ENCODE measurements at places on chromosomes 6 and 20.

DNA sequence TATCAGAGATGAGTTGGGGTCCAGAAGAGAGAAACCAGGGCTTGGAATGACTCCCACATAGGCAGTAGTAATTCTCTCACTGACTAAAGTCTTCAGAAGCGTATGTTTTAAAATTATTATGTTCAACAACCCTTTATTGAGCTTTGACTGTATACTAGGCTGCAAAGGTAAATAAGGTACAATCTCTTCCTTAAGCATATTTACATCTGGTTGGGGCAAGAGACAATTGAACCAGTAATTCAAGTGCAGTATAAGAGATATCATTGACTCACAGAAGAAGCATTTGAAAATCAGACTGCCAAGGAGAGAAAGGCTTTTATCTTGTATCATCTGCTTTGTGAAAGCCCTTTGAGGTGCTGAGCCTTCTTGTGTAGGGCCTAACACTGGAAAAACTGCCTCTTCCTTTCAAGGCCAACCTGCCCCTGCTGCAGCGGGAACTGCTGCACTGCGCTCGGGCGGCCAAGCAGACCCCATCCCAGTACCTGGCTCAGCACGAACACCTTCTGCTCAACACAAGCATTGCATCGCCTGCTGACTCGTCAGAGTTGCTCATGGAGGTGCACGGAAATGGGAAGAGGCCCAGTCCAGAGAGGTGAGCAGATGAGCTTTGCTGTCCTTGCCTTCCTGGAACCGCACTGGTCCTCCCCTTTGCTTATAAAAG is 39.3 kb upstream of the C20orf144 start:
- DNase-seq, result no peak

GRCh38 chr20:437787-438486 is 24.4 kb downstream of the TBC1D20 start:
- DNase-seq, result no peak

DNA sequence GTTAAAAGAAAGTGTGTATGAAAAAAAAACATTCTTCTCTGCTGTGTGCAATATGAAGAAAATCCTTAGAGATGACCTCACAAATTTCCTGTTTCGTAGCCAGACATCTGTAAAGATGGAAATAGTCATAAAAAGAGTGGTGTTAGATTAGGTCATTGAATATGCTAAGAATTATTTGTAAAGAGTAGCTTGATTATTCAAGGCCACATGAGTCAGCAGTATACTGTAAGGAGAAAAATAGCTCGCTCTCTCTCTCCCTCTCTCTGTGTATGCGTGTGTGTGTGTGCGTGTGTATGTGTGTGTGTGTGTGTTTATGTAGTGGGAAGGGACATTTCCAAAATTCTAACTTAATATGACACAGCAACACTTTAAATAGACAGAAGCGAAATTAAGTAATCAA is 78.8 kb downstream of the PTCHD4 start:
- DNase-seq, result peak; percentile 10

GRCh38 chr6:93391965-93392364 is 27.4 kb downstream of the EPHA7 start:
- no peak for DNase-seq

- DNase-seq, result no peak
These were observed 136.5 kb downstream of the BTBD9 start for GRCh38 chr6:38503032-38503773.

DNA sequence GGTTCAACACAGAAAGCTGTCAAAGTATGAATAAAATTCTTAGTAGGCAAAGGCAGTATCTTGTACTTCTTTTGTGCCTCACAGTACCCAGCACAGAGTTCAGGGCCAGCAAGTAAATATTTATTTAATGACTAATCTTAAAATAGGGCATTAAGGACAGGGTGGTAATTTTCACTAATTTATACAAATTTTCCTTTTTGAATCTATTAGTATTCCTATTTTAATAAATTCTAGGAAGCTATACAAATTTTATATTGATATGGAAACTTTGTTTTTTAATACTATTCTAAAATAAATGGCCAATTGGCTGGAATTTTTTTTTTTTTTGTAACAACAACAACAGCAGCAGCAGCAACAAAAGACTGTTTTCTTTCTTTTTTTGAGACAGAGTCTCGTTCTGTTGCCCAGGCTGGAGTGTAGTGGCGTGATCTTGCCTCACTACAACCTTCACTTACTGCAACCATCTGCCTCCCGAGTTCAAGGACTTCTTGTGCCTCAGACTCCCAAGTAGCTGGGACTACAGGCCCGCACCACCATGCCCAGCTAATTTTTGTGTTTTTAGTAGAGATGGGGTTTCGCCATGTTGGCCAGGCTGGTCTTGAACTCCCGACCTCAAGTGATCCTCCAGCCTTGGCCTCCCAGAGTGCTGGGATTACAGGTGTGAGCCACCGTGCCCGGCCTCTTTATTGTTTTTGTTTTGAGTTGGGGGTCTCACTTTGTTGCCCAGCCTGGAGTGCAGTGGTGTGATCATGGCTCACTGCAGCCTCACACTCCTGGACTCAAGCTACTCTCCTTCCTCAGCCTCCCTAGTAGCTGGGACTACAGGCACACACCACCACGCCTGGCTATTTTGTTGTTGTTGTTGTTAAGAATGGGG is 85.2 kb downstream of the FKBP5 start:
- DNase-seq, result no peak

DNA sequence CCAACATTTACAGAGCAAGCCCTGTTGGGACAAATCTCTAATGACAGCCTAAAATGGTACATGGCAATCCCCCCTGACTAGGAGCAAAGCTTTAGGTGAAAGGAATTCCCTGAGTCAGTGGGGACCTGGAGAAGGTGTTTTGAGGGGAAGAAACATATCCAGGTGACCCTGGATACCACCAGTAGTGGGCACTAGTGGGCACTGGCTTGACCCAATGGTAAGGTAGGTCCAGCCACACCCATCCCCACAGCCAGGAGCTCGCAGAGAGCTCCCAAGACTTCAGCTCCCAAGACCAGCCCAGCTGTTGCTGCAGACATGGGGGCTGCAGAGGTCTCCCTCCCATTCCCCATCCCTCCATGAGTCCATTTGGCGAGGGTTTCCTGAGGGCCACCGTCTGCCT is 19.5 kb downstream of the GRM4 start:
- no peak for DNase-seq

- DNase-seq, result no peak
These were observed 63.7 kb downstream of the KCNB1 start for GRCh38 chr20:49418809-49419208.

DNA sequence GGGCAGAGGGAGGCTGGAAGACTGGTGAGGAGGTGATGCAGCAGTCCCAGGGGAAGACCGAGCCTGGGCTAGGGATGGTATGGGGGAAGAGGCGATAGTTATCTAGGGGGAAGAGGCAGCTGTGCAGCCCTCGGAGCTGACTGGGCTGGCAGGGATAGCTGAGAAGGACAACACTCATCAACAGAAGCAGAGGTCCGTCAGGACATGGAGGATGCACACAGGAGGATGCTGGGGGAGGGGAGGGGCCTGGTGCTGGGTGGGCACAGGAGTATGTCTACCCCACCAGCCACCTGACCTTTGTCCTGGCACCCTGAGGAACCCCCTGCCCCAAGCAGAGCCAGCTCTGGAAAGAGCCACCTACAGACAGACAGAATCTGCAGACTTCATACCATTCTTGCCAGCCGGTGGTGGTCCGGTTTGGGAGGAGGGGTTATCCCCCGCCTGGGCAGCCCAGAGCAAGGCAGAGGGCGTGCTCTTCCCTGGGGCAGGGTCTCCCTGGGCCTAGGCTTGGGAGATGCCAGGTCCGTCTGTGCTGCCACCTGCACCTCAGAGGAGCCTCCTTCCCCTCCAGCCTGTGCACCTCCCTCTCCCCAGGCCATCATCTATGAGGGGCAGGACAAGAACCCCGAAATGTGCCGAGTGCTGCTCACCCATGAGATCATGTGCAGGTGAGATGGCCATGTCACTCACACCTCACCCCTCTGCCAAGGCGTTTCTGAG is 14.9 kb downstream of the EBF4 start:
- no peak for DNase-seq

- DNase-seq, result no peak
These were observed 27.0 kb downstream of the NUP153 start for GRCh38 chr6:17679726-17680125.

GRCh38 chr20:5580940-5581708 is 169.1 kb upstream of the SHLD1 start:
- no peak for DNase-seq

DNA sequence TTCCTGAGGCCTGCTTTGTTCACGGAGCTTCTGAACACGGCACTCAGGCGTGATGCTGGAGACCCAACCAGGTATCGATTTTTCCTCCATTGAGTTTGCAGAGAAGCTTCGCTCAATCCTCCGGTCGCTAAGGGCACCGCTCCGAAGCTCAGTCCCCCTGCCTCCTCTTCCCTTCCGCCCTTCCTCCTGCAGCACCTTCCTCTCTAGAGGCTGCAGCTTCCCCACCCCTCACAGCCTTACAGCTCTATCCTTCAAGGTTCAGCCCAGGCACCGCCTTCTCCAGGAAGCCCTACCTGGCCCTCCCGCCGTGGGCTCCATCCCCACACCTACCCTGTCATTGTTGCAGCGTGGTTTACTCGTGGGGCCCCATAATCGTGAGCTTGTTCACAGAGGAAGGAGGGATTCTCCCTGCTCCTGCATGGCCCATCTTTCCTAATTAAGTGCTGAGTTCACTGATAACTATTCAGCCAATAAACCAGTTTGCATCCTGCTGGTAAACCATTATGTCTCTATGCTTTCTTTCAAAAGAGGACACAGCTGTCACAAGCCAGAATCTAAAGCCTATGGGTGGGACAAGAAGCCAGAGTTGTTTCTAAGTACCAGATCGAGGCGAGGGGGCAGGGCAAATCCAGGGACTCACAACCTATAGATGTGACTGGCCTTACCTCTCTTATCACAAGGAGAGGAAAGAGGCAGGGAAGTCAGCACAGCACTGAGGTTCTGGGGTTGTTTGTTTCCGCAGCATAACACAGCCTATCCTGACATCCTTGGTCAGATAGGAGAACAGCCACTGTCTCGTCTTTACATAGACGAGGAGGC is 152.0 kb downstream of the GRM4 start:
- DNase-seq, result no peak

GRCh38 chr20:23536328-23536974 is 31.8 kb downstream of the CST9L start:
- no peak for DNase-seq

- DNase-seq, result peak; percentile 14
These were observed 78.7 kb downstream of the SGK1 start for GRCh38 chr6:134238960-134239795.
